Activated CD8-positive, alpha-beta memory T cell treated with anti-CD3 and anti-CD28 coated beads for 4 hours (primary cell): ENCODE measurements at places on chromosomes 12 and 14.
A peak's percentile ranks its signal among the peaks of the same experiment; 100 is the strongest.

DNA sequence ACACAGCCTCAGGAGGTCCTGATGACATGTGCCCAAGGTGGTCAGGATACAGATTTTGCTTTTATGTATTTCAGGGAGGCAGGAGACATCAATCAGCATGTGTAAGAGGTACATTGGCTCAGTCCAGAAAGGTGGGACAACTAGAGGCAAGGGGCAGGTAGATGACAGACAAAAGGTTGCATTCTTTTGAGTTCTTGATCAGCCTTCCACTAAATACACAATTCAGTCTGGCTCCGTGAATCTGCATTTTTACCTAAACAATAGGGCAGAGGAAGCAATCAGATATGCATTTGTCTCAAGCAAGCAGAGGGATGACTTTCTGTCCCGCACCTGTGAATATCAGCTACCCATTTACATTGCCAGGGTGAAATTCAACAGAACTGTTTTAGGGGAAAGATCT, 178.6 kb downstream of the KSR2 start:
- no peak for DNase-seq

- DNase-seq = no peak
These were observed 57.2 kb upstream of the AEBP2 start for GRCh38 chr12:19382111-19382526.

DNA sequence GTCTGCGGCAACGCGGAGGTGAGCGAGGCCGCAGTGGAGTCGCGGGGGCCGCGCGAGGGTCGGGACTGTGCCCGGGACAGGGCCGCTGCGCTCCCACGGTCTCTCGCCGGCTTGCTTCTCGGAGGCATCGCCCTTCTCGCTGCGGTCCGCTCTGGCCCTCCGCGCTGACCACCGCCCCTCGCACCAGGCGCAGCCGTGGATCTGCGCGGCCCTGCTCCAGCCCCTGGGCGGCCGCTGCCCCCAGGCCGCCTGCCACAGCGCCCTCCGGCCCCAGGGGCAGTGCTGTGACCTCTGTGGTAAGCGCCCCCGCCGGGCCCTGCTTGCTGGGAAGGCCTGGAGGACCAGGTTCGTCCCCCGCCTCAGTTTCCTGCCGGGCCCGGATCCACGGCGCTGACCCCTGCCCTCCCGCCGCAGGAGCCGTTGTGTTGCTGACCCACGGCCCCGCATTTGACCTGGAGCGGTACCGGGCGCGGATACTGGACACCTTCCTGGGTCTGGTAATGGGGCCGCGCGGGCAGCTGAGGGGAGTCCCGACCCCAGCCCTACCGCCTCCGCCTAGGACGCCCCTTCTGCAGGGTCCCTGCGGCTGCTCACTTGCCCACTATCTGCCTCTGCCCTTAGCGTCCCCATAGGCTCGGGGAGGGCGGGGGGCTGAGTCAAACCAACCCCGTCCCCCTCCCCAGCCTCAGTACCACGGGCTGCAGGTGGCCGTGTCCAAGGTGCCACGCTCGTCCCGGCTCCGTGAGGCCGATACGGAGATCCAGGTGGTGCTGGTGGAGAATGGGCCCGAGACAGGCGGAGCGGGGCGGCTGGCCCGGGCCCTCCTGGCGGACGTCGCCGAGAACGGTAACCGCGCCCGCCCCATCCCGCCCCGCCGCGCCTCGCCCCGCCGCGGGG, 7.0 kb downstream of the AMN start:
- no peak for DNase-seq

DNA sequence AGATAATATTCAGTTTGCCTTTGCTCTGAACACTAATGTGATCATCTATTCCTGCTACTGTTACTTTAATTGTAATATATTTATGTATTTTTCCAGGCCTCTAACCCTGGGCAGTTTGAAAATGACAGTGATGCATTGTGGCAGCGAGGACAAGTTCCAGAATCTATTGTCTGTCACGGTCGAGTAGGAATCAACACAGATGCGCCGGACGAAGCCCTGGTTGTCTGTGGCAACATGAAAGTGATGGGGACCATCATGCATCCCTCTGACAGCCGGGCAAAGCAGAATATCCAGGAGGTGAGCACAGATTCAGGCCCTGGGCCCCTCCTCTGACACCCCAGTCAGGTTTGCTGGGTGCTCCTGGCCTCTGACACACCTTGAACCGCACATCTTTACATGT, 78.5 kb downstream of the MYRFL start:
- no peak for DNase-seq

- DNase-seq = no peak
These were observed 71.1 kb downstream of the AVPR1A start for GRCh38 chr12:63079791-63080502.

- no peak for DNase-seq
These were observed 45.2 kb upstream of the C14orf132 start for GRCh38 chr14:95993768-95994592.

DNA sequence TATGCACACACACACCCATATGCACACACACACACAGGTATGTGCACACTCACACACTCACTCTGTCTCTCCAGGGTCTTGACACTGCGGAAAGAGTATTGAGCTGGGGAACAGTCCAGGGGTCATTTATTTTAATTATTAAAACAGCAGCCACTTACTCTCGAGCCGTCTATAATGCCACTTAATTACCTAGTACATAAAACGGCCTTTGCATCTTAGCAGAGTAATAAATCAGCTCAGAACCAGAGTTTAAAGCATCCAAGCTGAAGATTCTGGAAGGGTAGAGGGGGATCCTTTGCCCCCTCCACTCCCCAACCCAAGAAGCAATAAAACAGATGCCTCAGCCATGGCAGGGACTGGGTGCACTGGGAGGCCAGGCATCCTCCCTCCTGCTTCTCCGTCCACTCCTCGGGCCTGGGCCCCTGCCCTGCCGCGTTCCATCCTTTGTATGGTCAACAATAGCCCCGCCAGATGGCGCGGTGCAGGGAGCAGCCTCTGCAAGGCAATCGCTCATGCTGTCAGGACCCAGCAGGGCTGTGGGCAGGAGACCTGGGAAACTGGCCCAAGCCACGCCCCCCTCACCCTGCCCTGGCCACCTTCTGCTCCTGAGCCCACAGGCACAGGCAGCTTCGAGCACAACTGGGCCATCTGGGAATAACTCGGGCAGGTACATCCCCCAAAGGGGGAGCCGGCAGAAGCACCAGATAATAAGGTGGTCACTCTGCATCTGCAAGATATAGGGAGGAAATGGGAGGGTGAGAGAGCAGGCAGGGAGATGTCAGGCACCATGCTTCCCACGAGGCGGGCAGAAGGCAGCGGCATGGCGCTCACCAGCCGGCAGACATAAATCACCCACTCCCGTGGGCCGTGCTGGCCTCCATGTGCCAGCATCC, 40.9 kb downstream of the CCDC85C start:
- DNase-seq = no peak

DNA sequence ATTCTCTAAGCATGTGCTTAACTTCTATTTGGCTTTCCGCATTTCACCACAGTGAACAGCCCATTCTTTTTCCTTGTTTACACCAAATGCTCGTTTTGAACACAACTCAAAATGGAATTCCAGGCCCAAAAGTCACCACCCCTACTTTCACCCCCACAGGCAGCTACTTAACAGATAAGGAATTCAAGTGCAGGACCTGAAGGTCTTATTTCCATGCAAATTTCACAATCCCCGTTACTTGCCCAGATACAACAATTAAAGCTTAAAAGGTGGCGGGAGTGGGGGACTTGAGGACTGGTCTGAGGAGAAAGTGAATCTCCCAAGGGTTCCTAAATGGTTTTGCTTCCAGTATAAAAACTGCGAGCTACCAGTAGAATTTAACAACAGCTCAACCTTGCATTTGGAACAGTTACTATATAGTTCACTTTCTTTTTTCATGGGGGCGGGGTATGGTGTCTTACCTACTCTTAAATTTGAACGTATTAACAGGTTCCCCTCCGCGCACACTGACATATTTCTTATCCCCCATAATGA, 3.7 kb downstream of the USP44 start:
- DNase-seq = no peak

- DNase-seq = no peak
These were observed 387.0 kb downstream of the LRFN5 start for GRCh38 chr14:41993687-41994086.

GRCh38 chr14:104393898-104394381, 185.6 kb upstream of the C14orf180 start:
- DNase-seq = peak; percentile 18

- DNase-seq = no peak
These were observed 28.2 kb upstream of the AMN1 start for GRCh38 chr12:31756977-31757420.

DNA sequence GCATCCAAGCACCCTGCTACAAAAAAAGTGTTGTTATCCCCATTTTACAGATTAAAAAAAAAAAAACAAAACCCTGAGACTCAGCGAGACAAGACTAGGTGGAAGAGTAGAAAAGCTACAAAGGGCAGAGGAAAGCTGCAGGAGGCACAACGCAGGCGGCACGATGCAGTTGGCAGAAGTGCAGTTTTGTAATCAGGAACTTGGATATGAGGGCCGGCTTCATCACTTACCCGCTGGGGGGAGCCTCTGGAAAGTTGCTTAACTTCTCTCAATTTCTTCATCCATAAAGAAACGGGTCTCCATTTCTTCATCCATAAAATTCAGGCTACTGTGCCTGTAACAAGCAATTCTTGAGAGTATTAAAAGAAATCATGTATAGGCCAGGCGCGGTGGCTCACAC, 33.1 kb upstream of the CCDC60 start:
- DNase-seq = no peak

DNA sequence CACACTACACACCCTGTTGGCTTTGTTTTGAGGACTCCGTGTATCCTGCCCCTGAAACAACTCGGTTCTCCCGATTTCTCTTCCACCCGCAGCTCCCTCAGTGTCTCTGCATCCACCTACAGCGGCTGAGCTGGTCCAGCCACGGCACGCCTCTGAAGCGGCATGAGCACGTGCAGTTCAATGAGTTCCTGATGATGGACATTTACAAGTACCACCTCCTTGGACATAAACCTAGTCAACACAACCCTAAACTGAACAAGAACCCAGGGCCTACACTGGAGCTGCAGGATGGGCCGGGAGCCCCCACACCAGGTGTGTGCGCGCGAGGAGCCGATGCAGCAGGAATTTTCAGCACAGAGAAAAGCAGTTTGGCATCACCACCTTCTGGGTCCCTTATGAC, 10.5 kb downstream of the ALKBH2 start:
- DNase-seq = no peak

GRCh38 chr12:85872497-85873091, 1.5 kb upstream of the NTS start:
- DNase-seq = no peak

GRCh38 chr12:88227871-88228270, 85.8 kb downstream of the TMTC3 start:
- no peak for DNase-seq

DNA sequence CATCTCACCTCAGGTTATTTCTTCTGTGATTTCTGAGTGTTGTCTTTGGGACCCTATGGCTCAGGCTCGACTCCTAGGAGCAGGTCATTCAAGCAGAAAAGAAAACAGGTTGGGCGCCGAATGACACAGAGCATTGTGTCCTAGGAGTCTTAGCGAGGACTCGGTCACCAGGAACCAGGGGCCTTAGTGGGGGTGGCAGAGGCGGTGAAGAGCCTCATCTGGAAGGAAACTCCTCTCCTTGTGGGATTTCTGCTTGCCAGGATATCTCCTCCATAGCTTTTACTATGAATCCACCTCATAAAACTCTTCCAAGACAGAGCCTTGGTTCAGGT, 630 bp downstream of the PLEKHH1 start:
- DNase-seq = no peak

DNA sequence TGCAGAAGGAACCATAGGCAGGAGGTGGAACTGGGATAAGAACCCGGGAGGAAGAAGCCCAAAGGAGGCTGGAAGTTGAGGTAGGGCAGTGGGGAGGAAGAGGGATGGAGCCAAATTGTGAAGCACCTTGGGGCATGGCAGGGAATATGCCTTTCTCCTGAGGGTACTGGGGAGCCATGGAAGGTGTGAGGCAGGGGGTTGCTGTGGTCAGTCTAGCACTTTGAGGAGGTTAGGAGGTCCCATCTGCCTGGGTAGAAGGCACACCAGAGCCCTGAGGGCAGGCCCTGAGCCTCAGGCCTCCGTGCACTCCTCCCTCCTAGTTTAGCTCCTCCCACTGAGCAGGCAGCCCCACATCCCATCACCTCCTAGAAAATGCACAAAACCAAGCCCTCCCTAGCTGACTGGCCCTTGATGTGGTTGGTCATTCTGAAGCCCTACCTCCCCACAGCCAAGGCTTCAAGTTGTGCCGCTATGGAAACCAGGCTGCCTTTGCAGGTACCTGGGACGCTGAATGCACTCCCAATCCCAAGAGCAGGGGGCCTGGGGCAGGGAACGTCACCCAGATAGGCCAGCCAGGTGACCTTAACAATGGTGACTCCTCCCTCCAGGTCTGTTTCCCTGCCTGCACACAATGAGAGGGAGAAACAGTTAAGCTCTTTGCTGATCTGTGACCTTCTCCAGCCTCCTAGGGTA, 15.1 kb downstream of the PHETA1 start:
- DNase-seq = no peak

DNA sequence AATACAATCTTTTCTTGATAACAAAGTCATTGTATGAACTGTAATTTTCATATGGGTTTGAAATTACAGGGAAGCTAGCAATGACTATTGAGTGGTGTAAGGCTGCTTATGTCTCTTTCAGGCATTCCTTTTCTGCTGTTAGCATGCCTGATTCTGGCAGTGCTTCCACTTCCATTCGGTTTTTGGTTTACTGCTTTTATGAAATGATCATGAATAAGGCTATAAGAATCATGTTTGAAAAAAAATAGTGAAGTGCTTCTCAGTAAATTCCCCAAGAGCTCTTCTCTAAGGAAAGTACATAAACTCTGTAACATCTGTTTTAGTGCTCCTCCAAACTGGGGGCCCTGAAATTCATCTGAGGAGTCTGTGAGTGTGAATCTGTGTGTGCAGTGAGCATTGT, 434.0 kb upstream of the RGS6 start:
- DNase-seq = no peak

DNA sequence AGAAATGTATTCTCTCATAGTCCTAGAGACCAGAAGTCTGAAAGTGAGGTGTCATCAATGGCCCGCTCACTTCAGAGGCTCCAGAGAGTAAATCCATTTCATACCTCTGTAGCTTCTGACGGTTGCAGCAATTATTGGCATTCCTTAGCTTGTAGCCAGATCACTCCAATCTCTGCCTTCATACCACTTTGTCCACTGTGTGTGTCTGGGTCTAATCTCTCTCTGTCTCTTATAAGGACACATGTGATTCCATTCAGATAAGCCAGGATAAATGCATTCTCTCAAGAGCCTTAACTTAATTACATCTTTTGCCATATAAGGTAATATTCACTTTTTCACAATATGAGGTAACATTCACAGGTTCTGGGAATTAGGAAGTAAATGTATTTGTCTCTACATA, 365.7 kb downstream of the GXYLT1 start:
- DNase-seq = no peak

GRCh38 chr12:124428136-124428791, 133.4 kb downstream of the RFLNA start:
- no peak for DNase-seq

DNA sequence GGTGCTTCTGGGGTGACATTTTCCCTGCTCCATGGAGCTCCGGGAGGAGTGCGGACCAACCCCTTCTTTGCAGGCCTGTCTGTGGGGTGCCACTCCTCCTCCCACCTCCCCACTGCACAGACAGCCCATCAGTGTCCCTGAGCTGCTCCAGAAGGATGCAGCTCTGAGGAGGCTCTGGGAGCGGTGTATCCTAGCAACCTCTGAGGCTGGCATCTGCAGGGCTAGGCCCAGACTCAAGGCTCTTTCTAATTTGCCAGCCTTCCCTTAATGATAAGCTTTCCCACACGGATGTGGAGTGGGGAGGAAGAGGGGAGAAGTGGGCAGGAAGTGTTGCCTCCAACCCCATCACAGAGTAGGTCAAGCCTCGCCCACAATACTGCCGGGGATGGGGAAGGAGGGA, 59.7 kb downstream of the CALM1 start:
- no peak for DNase-seq
